Epithelial cell of proximal tubule (primary cell): ENCODE measurements at places on chromosomes 3 and 15.

DNA sequence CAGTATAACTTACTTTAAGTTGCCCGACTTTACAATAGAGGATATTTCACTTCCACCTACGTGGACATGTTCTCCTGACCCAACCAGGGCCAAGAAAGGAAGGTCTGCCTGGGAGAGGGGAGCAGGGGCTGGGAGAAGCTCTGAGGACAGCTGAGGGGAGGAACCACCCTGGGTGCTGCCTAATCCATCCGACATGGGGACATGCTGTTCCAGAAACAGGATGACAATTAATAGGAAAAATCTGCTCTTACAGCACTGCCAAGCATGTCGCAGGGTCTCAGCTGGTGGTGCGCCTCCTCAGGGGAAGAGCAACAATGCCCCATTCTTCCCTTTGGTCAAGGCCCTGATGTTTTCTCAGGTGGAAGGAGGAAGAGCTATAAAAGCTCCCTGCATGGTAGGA lies 132.3 kb downstream of the NTRK3 start:
- DNase-seq, result no peak

- no peak for DNase-seq
Measured at GRCh38 chr3:169868369-169868768, 1.4 kb downstream of the LRRC31 start.

DNA sequence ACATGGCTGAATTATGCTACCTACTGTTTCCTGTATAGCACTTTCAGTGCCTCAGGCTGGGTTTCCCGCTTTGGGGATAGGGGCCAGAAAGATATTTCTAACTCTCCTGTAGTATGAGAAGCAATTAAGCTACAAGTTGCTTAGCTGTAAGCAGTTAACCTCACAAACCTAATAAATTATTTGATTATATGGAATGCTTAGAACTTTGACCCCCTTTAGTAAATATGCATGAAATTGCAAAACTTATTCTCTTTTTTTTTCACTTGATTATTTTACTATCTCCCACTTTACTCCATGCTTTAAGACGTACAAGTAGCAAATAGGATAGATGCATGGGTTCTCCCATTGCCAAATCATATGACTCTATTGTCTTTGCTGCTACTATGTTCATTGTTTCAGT lies 27.5 kb upstream of the CHMP2B start:
- no peak for DNase-seq

- no peak for DNase-seq
Measured at GRCh38 chr3:24508423-24508839, 13.8 kb upstream of the THRB start.

GRCh38 chr3:131526801-131527347 lies 24.1 kb upstream of the MRPL3 start:
- DNase-seq, result no peak
